GM12891 (cell line): ENCODE measurements at places on chromosomes 16 and 17.
A peak's percentile ranks its signal among the peaks of the same experiment; 100 is the strongest.

- no peak for DNase-seq
These were observed 12.7 kb downstream of the RNF227 start for GRCh38 chr17:7903154-7904103.

DNA sequence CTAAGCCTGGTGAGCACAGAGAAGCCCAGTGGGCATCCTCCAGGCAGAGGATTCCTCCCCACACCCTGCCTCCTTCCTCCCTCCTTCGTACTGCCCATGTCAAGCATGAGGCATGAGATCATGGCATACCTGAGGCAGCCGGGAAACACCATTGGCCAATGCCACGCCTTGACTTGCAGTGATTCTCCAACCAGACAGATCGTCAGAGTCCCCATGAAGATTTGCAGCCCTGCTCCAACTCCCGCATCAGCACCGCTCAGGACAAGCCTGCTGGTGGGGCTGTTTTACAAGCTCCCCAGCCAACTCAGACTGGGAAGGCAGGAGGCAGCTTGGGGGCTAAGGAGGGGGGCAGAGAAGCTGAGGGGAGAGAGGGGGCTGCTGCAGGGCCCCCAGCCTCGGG is 2.9 kb upstream of the KRT16 start:
- no peak for DNase-seq

DNA sequence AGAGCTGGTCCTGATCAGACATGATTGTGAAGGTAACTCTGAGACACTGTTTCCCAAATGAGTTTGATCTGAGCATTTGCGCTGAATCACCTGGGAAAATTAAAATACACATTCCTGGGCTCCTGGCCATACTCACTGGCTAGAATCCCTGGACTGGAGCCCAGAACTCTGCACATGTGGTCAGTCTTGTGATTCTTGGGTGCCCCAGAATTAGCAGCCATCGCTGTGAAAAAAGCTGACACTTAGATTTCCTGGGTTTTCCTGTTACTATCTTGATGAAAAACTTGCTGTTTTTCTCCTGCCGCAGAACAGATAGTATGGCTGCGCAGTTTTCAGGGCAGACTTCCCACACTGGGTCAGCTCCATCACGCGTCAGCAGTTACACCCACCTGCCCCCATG is 24.6 kb downstream of the NECAB2 start:
- DNase-seq = no peak

- DNase-seq = no peak
These were observed 6.1 kb downstream of the TVP23A start for GRCh38 chr16:10812312-10813098.

DNA sequence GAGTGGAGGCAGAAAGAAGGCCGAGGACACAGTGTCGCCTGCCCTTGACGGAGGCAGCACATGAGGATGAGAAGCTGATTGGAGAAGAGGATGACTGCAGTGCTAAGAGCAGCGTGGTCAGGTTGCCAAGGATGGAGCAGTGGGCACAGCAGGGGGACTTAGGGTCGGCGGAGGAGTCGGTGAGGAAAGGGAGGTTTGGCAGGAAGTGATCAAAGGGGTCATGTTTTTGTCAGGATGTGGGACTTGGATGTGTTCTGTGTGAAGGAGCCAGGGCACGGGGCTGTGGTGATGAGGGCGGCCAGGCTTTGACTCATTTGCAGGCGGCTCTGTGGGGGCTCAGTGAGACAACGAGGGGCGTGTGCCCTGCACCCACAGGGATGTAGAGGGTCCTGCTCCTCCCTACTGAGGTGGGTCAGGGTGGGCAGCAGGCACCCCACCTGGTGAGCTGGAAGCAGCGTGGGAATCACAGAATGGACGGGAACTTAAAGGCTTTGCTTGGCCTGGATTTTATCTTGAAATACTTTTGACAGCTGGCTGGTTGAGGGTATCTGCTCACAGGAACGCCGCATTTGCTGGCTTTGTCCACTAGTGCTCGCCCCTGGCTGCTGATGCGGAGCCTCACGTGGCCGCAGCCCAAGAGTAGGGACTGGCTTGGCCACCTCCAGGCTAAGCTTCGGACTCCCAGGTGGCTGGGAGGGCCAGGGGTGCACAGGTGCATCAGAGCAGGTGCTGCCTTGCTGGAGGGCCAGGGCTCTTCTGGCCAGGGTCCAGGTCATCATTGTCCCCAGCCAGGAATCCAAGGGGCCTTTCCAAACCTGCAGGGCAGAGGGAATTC is 6.0 kb downstream of the MPG start:
- no peak for DNase-seq

GRCh38 chr17:61135782-61136181 is 263.9 kb upstream of the TBX2 start:
- DNase-seq = no peak

DNA sequence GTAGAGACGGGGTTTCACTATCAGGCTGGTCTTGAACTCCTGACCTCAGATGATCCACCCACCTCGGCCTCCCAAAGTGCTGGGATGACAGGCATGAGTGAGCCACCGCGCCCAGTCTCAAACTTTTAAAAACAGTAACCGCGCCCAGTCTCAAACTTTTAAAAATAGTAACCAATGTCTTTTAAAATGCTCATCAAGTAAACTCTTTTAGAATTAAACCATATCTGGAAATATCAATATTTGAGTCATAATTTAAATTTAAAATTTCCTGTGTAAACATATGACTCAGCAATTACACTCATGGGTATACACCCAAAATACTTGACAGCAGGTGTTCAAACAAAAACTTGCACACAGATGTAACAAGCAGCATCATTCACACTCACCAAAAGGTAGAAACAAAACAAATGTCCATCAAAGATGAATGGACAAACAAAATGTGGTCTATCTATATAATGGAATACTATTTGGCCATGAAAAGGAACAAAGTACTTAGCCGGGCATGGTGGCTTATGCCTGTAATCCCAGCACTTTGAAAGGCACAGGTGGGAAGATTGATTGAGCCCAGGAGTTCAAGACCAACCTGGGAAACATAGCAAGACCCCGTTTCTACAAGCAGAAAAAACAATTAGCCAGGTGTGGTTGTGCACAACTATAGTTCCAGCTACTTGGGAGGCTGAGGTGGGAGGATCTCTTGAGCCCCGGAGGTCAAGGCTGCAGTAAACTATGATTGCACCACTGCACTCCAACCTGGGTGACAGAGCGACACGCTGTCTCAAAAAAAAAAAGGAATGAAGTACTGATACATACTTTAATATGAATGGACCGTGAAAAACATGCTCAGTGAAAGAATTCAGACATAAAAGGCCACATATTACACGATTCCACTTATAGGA is 20.2 kb downstream of the ENPP7 start:
- DNase-seq = no peak

DNA sequence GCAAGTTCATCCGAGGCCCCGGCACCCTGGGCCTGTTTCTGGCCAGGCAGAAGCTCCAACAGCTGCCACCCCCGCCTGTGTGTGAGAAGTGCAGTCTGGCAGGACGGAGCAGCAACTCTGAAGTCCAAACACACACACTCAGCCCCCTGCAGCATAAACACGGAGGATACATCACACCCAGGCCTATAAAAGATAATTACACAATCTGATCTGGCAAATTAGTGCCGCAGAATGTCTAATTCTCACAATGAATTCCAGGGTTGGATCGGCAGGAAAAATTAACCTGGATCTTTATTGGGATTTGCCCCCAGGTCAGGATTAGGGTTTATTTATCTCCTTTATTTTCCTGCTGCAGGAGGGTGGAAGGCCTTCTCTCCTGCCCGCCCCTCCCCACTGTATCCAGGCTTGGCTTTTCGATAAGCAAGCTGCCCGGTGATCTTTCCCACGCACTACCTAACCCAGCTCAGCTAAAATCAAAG is 311.4 kb downstream of the SOX9 start:
- no peak for DNase-seq

DNA sequence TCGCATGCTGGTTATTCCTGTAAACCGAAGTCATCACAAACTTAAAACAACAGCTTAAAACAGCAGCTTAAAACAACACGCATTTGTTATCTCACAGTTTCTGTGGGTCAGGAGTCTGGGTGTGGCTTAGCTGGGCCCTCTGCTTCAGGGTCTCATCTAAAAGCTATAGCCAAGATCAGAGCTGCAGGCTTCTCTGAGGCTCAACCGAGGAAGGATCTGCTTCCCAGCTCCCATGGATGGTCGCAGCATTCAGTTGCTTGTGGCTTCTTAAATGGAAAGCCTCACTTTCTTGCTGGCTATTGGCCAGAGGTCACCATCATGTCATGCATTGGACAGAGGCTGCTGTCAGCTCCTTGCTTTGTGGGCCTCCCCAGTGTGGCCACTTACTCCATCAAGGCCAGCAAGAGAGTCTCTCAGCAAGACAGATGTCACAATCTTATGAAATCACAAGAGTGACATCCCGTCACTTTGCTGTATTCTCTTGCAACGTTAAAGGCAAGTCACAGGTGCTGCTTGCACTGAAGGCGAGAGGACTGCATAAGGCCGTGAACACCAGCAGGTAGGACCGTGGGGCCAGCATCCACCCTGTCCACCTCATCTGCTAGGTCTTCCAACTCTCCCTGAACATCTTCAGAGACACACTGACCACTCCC is 117.9 kb upstream of the TNRC6C start:
- no peak for DNase-seq

DNA sequence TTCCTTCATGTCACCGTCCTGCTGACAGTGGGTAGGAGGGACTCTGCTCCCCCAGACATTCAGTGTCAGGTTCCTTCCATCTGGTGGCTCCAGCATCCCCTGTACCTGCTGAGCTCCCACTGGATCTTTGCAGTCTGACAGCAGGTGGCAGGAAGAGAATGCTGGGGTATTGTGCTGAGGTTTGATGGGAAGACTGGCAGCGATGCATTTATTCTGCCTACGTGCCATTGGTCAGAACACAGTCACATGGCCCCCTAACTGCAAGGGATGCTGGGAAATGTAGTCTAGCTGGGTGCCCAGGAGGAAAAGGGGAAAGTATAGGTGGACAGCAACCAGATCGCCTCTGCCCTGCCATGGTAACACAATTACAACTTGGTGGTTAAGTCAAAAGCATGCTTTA is 44.4 kb downstream of the IRX3 start:
- no peak for DNase-seq

DNA sequence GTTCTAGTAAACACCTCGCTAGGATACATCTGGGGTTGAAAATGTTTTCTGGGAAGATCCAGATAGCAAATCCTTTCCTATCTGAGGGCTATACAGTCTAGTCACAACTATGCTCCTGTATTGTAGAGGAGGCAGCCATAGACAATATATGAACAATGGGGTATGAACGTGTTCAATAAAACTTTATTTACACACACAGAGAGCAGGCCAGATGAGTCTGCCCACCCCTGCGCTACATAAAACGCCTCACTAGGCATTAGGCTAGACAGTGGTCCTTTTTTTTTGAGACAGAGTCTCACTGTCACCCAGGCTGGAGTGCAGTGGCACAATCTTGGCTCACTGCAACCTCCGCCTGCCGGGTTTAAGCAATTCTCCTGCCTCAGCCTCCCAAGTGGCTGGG is 11.1 kb downstream of the USP36 start:
- DNase-seq = no peak

DNA sequence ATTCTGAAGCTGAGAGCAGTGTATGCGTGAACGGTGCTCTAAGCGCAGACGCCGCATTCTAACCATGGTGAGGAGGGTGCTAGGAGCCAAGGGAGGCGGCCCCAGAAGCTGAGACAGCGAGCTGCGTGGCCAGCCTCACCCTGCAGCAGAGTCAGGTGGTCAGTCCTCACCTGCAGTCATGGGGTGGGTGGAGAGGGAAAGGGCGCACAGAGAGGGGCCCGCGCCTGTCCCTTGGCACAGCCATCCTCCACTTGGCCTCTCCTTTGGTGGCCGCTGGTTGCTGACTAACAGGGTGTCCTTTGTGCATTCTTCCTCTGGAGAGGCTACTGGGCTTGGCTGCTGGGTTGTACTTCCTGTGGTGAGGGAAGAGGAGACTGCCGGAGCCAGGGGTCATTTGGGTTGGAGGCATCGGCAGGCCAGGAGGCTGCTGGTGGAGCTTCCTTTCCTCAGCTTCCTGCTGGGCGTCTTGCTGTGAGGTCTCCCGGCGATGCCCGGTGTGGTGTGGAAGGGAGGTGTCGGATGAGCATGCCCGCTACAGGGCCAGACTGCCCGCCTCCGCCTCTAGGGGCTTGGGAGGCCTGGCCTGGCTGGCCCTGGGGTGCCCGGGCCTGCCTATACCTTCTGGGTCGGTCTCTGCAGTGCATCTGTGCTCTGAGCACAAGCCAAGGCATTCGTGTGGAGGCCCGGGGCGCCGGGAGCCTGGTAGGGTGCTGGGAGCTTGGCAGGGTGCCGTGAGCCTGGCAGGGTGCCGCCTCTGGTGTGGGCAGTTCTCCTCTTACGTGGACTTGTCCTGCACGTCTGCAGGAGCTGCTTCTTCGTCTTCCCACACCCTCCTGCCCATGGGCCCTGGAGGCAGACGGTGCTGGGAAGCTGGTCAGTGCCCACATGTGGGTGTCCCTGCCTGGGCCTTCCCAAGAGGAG is 17.4 kb downstream of the RNF213 start:
- no peak for DNase-seq

DNA sequence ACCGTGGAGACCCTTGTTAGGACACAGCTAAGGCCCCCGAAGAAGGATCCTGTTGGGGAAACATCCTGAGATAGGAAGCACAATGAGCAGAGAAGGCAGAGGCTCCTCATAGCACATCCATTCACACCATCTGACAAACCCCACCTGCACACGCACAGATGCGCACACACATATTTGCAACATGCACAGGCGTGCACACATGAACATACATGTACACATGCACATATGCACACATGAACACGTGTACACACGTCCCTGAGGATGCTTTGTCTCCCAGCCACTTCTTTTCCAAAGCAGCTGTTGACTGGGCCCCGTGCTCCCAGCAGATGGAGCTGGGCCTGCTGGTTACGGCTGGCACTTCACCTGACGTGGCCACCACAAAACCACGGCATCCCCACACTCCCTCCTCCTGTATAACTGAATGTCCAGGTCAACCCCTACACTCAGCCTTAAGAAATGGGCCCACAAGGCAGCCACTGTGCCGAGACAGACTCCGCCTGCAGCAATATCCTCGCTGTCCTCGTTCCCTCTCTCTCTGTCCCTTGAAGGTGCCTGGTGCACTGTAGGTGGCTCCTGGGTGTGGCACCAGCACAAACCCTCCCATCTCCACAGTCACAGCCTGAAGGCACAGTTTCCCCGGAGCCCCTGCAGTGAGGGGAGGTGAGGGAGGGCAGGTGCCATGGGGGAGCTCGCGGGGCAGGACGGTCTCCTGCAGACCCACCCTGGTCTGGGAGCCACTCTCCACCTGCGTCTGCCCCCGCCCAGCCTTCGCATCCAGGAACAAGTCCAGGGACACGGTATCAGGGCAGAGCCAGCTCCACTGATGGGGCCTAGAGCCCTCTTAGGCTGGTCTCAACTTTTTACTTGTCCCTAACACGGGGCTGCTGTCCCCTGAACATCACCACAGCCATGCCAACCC is 183.0 kb downstream of the RBFOX3 start:
- no peak for DNase-seq

DNA sequence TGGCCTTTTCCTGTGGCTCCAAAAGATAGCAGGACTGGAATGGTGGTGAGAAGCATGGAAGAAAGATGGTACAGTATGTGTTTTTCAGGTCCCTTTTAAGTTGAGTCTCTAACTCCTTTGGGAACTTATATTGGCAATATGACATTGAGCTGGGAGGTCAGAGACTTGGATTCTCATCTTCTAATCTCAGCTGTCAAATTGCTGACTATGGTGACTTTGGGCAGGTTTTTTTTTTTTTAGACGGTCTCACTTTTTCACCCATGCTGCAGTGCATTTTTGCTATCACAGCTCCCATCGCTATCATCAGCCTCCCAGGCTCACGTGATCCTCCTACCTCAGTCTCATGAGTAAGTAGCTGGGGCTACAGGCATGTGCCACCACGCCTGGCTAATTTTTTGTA is 15.1 kb upstream of the CDK5R1 start:
- DNase-seq = no peak

- peak; percentile 54 for DNase-seq
These were observed 116.1 kb upstream of the METRNL start for GRCh38 chr17:82963104-82963950.
